ENCODE measurements at places on chromosomes 2 and 18.

- DNase-seq, result no peak
These were observed 100.4 kb upstream of the SH3BP4 start for GRCh38 chr2:234851451-234851850.

DNA sequence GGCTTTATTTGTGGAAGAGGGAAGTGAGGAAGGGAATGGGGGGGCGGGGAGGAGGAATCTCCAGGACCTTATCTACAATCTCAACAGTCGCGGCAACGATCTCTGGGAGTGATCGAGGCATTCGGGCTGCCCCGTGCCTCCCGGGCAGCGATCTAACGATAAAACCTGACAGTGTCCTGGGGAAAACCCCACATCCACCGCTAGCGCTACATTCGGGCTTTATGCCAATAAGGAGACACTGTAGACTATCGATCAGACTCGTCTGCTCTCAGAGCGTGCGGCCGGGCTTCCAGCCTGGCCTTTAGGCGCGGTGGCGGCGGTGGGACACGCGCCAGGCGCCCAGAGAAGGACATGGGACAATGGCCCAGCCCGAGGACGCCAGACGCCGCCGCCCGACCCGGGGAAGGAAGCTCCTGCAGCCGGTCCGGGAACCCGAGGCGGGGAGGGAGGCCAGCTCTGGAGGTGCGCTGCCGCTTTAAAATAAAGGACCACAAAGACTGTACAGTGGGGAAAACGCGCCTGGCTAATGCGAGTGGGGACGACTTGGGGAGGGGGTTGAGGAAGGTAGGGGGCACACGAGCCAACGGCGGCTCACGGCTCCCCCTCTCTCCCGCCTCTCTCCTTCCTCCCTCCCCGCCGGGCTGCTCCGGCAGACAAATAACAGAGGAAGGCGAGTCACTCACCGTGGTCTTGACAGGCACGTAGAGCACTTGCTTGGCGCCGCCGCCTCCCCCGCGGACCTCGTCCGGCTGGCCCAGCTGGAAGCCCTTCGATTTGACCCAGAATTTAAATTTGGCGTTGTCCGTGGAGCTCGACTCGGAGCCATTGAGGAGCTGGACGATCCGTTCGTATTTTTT lies 2.2 kb downstream of the NOL4 start:
- peak; percentile 58 for DNase-seq

- no peak for DNase-seq
These were observed 368.7 kb upstream of the ID2 start for GRCh38 chr2:8312861-8313830.

GRCh38 chr2:232420463-232421188 lies 14.0 kb downstream of the ALPG start:
- DNase-seq, result peak; percentile 32

DNA sequence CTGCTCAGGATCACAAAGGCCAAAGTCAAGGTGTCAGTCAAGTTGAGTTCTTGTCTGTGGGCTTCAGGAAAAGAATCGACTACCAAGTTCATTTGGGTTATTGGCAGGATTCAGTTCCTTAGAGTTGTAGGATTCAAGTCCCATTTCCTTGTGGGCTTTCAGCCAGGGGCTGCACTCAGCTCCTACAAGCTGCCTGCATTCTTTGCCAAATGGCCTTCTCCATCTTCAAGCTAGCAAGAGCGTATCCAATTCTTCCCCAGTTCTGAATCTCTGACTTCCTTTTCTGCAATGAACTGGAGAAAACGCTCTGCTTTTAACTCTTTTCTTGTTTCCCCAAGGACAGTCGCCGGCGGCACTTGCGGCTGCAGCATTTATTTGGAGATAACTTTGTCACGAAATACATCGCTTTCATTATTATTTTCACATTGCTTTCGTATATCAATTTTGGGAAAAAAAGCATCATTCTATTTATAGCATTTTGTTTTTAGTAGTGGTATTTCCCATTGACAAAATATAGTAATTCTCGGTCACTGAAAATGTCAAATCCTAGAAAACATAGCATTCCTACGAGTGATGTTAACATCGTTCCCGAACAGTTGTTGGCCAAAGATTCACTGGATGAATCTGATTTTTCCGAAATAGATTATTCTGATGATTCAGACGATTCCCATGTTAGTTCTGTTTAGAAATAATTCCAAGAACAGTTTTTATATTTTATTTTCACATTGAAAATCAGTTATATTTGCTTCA lies 59.6 kb upstream of the SERPINE2 start:
- DNase-seq, result no peak

DNA sequence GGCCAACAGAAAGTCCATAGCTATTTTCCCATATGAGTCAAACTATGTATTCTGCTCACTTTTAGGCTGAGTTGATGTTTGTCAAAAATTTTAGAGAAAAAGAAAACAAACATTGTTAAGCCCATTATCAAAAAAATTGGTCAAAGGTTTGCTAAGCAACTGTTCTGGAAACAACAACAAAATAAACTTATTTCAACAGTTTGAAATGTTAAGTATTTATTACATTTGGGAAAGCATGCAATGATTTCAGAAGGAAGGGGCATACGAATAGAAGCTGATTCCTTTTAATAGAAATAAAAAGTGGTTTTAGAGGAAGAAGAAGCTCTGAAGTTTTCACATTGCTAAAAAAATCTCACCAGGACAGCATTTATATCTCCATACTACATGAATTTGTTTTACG lies 1837.5 kb upstream of the CELF4 start:
- DNase-seq, result no peak

DNA sequence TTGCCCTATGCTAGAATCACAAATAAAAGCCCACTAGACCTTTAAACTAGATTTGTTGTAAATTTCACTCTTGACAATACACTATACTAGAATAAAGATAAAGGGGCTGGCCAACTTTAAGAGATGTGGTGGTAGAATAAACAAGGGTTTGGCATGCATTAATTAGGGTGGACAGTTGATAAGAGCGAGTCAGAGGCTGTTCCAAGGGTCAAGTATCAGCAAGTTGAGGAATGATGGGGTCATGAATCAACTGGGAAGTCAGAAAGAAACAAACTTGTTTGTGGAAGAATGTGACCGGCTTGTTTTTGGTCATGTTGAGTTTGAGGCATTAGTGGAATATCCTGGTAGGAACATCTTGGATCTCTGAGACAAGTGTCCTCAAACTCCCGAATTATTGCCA lies 398.3 kb upstream of the TNP1 start:
- no peak for DNase-seq

GRCh38 chr2:25098056-25098455 lies 56.2 kb downstream of the EFR3B start:
- no peak for DNase-seq
